ENCODE measurements at places on chromosomes 6 and 20. TPM values are rescaled to one million over a fixed set of nuclear protein-coding genes. Genes with fewer than 3 reads are reported as not detected.

The PRL gene
- total RNA-seq = not detected

The C6orf141 gene
- 0.12 TPM for total RNA-seq

The FAM50B gene
- total RNA-seq = 8.6 TPM

The SLC25A27 gene
- total RNA-seq = 8.4 TPM

The HLA-DMB gene
- 0.65 TPM for total RNA-seq

The COL9A3 gene
- total RNA-seq = 0.24 TPM

The COL9A1 gene
- total RNA-seq = not detected

The PBOV1 gene
- not detected for total RNA-seq

The IP6K3 gene
- 0.32 TPM for total RNA-seq

The TRPC4AP gene
- 114 TPM for total RNA-seq

The CYP39A1 gene
- 4.5 TPM for total RNA-seq

The CRISP3 gene
- total RNA-seq = not detected

Measured in hair follicle dermal papilla cell (primary cell).